ENCODE measurements at places on chromosomes 6 and 20.
A peak's percentile ranks its signal among the peaks of the same experiment; 100 is the strongest.

DNA sequence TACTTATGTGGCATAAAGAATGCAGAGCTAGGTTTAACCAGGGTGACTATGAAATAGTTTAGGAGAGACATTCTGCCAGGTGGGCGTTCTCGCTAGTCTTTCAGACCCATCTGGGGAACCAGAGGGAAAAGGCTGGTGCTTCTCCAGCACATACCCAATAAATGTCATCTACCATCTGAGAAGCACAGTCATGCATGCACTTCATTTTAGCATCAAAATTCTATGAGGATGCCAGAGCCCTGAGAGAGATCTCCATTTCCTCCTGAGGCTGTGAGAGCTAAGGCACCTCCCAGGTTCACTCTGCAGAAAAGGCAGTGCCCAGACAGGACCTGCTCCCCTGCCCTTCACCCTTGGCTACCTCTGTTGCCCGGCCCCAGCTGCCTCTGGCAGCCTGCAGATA is 231.7 kb upstream of the PRND start:
- no peak for DNase-seq

DNA sequence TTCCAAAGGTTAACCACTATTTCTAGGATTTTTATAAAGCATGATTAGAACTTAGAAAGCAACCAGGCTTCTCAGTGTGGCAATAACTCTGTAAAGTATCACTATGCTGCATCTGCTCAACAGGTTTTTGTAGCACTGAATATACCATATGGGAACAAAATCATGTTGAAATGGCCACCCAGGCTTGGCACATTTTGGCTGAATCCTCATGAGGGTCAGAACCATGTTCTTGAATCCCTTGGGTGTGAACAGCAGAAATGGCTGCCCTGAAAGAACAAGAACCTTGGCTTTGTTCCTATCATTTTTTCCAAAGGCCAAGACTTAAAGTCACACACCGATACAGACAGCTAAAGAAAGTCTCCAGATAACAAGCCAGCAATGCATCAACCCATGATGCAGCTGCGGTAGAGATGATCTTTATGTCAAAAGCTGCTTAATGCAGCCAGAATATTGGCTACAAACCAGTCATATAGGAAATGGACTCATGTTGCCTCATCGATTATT is 283.0 kb upstream of the NOX3 start:
- DNase-seq, result no peak

DNA sequence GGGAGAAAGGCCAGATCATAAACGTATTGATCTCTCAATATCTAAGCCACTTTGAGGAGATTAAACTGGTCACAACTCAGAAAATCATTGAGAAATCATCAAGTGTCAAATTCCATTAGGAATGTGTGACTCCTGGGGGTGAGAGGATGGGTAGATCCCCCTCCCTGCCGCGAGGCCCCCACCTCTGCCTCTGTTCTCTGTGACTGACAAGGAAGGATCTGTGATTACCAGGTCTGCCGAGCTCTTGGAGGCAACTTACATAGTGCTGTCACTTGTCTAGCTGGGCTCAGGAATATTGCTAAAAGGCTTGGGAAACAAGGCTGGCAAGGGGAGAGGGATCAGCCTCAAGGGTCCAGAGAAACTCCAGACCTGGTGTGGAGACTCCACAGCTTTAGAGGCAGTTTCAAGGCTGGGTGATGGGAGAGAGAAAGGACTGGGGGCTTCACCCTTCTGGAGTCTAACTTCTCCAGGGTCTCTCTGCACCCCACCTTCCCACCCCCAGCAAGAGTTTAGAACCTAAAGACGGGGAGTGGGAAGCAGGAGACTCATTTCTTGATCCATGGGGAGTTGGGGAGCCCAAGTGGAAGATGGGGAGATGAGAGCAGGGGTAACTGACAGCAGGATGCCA is 11.6 kb upstream of the ARMC12 start:
- DNase-seq, result no peak

GRCh38 chr20:10466325-10466724 is 31.2 kb downstream of the SLX4IP start:
- DNase-seq, result no peak

GRCh38 chr20:51174536-51174935 is 151.6 kb upstream of the KCNG1 start:
- no peak for DNase-seq

- DNase-seq, result no peak
These were observed 23.1 kb downstream of the ZC3H12D start for GRCh38 chr6:149461670-149462069.

DNA sequence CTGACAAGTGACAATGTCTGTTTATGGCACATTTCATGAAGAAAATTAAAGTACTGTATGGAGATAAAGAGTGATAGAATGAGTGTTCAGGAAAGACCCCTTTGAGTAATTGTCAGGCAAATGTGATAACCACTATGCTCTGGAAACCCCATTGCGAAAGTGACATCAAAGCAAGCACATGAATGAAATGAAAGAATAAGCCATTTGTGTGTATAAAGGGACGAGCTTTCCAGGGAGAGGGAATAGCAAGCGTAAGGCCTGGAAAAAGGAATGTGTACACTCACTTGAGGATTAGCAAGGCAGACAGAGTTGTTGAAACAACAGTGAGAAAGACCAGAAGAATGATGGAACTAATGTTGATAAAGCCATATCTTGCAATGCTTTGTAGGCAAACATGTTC is 490.0 kb downstream of the GRIK2 start:
- no peak for DNase-seq

GRCh38 chr6:33993653-33994471 is 152.0 kb downstream of the GRM4 start:
- DNase-seq, result no peak

DNA sequence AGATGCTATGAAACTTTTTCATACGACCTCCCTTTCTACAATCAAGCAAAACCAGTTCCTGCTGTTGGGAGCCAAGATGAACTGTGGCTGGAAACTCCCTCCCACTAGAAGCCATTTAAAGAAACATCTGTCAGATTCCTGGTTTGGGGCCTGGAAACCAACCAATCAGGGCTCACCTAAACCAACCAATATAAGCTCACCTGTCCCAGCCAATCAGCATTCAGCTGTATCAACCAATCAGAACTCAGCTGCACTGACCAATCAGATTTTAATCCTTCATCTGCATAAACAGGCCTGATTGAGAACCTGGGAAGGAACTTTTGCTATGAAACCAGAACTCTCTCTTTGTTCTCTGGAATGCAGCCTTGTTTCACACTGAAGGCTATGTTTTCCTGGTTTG is 42.4 kb downstream of the SNX14 start:
- DNase-seq, result no peak

GRCh38 chr6:70415247-70415646 is 1.9 kb downstream of the FAM135A start:
- peak; percentile 46 for DNase-seq

- DNase-seq, result no peak
These were observed 780 bp upstream of the KIAA0319 start for GRCh38 chr6:24646771-24647170.

GRCh38 chr6:161064915-161065314 is 73.3 kb downstream of the MAP3K4 start:
- DNase-seq, result no peak

- no peak for DNase-seq
These were observed 13.5 kb upstream of the TGM2 start for GRCh38 chr20:38178581-38178980.

- no peak for DNase-seq
These were observed 342.5 kb upstream of the JARID2 start for GRCh38 chr6:14903176-14904038.

GRCh38 chr20:48215536-48215935 is 430.3 kb upstream of the SULF2 start:
- no peak for DNase-seq

- no peak for DNase-seq
These were observed 107.8 kb downstream of the RNGTT start for GRCh38 chr6:88855541-88856147.

- DNase-seq, result no peak
These were observed 224 bp downstream of the MPC1 start for GRCh38 chr6:166382500-166382932.

GRCh38 chr6:31267651-31268368 is 4.1 kb downstream of the HLA-C start:
- DNase-seq, result no peak

DNA sequence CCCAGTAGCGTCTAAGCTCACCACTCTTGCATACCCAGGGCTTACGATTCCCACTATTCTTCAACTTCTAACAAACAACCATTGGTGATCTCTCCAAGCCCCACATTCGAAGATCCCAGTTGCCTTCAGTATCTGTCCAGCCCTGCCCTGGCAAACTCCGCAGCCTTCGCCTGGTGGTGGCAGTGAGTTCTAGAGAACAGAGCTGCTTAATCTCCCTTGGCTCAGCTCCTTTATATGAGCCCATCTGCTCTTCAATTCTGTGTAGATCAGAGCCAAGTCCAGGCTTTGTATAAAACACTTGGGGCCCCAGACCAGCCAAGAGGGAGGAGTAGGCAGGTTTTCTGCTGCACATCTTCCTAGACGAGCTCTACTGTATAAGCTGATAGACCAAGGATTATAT is 193.3 kb downstream of the PHACTR1 start:
- no peak for DNase-seq

GRCh38 chr6:152054441-152054840 is 247.0 kb downstream of the ESR1 start:
- no peak for DNase-seq

DNA sequence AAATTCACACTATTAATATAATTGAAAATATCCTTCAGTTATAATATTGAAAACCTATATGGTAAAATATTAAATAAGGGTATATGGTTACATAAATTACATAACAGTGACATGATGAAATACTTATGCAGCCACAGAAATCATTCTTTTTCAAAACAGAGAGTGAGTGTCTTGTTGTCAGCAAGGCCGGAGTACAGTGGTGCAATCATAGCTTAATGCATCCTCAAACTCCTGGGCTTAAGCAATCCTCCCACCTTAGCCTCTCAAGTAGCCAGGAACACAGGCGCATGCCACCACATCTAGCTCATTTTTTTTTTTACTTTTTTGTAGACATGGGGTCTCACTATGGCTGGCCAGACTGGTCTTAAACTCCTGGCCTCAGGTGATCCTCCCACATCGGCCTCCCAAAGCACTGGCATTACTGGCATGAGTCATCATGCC is 40.4 kb downstream of the FAM8A1 start:
- peak; percentile 52 for DNase-seq

GRCh38 chr20:50312682-50313521 is 122.3 kb downstream of the CEBPB start:
- no peak for DNase-seq

GRCh38 chr6:125485757-125486156 is 184.0 kb upstream of the HDDC2 start:
- DNase-seq, result no peak

- DNase-seq, result peak; percentile 60
These were observed 96.8 kb downstream of the PSMG4 start for GRCh38 chr6:3355358-3356055.

DNA sequence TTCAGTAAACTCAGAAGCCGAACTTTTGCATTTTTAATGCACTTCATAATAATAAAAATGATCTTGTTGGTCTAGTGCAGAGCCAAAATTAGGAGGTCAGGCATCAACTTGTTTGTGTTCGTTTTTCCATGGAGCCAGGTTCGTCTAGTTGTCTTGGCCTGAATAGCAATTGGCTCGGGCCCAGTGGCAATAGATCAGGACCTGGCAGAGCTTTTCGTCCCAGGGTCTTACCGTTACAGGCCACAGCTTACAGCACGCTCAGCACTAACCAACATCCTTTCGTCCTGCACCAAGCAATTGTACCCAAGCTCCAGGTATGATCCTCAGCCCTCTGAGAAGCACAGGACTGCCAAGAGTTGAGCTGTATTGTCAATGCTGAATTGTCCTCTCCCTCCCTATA is 240.5 kb upstream of the PLN start:
- no peak for DNase-seq

DNA sequence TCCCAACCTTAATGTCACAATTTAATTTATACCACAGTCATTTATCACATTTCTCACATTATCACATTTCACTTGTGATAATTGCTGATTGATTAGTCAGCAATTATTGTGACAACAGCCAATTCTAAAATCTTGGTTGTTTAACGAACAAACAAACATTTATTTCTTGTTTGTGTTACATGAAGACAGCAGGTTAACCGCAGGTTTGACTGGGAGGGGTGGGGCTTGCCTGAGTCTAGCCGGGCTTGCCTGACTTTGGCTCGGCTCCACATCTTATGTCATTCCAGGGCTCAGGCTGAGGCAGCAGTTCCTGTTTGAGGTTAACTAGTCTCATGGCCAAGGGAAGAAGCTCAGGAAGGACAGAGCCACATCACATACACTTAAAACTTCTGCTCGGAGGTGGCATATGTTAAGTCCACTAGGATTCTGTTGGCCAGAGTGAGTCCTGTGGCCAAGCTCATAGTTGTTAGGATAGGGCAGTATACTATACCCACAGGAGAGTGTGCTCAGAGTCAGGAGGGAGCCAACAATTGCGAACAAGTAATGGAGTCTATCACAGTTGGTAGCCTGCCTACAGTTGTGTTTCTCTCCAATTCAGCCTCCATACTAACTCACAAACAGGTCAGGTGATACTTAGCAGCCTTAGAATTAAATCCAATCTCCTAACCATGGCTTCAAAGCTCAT is 90.0 kb upstream of the IFNGR1 start:
- peak; percentile 81 for DNase-seq

DNA sequence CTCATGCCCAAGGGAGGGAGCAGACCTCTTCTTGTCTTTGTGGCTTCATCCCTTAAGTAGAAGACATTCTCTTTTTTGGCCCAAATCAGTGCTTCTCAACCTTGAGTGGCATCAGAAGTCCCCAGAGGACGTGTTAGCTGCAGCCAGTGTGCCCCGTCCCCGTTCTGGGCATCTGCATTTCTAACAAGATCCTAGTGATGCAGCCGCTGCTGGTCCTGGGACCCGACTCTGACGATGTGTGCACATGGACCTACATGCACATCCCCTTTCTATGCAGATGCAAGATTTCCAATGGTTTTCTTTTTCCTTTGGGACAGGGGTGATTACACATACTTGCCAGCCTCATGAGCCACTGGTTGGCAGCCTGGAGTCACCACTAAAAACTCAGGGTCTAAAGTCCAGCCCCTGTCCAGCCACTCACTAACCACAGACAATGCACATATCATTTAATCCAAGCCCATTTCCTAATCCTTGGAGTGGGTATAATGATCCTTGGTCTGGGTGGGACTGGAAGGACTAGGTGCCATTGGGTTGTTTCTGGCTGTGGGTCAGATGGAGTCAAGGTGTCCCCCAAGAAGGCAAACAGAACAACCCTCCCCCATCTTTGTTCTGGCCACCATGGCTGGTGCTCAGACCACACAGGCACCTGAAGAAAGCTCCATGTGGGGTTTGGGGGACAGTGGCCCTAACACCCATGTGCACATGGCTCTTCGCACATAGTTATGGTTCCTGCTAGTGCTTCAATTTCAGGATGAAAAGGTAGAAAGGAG is 6.4 kb downstream of the ACSS1 start:
- DNase-seq, result no peak

- peak; percentile 19 for DNase-seq
These were observed 73.0 kb upstream of the NHSL1 start for GRCh38 chr6:138572167-138572875.

GRCh38 chr6:106820412-106820852 is 154.1 kb downstream of the CD24 start:
- DNase-seq, result no peak

Data from inflammatory macrophage treated with lipopolysaccharide for 1 hour (primary cell).